ENCODE measurements at places on chromosomes 1 and 21.
A peak's percentile ranks its signal among the peaks of the same experiment; 100 is the strongest.

- no peak for DNase-seq
Measured at GRCh38 chr1:67097305-67097704, 37.5 kb downstream of the C1orf141 start.

GRCh38 chr1:230155021-230155420 is 88.0 kb downstream of the GALNT2 start:
- DNase-seq: no peak

GRCh38 chr1:91647061-91647460 is 146.4 kb downstream of the CDC7 start:
- no peak for DNase-seq

DNA sequence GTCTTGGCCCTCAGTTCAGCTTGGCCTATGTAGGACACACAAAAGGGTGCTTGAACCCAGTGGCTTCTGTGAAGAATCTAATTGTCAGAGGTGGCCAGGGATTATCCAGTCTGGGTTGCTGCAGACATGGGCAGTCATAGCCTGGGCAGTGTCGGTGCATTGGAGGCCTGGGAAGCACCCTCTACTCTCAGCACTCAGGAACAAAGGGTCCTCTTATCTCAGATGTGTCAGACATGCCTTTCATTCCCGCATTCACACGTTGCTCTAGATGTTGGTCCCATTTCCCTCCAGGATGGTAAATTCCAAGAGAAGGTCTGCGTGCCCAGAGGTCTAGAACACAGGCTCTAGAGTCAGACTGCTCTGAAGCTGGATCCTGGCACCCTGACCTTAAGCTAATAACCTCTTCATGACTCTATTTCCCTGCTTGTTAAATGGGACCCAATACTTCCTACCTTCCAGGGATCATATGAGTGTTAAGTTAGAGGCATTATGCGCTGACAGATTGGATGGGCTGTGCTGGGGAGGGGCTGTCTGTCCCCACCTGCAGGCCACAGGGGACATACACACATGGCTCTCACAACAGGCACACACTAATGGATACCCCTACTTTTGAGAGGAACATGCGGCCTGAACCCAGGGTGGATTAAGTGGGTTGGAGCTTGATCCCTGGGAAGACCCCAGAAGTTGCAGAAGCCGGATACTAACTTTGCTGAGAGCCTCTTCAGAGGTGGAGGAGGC is 16.5 kb upstream of the EDN2 start:
- no peak for DNase-seq

DNA sequence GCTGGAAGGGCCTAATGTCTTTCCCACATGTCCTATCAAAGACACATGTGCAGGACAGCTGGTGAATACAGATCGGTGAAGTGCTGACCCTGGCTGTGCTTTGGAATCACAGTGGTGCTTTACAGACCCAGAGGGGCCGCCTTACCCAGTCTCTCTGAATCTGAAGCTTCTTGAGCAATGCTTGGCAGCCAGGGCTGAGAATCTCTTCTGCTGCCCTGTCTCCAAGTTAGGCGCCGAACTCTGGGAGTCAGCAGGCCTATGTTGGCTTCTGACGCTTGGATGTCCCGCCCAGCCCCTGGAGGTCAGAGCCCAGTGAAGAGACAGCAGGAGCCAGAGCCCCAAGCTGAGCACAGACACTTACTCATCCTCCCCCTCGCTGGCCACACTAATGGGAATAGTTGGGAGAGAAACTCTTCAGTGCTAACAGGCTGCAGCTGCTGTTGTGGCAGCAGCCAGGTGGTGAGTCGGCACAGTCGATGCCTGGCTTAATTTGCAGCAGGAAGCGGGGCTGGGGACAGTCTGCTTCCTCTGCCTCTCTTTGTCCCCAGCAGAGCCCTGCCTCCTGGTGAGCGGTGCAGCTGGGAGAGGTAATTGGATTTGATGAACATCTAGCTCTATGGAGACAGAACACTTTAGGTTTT is 68.1 kb downstream of the URB2 start:
- peak; percentile 93 for DNase-seq

DNA sequence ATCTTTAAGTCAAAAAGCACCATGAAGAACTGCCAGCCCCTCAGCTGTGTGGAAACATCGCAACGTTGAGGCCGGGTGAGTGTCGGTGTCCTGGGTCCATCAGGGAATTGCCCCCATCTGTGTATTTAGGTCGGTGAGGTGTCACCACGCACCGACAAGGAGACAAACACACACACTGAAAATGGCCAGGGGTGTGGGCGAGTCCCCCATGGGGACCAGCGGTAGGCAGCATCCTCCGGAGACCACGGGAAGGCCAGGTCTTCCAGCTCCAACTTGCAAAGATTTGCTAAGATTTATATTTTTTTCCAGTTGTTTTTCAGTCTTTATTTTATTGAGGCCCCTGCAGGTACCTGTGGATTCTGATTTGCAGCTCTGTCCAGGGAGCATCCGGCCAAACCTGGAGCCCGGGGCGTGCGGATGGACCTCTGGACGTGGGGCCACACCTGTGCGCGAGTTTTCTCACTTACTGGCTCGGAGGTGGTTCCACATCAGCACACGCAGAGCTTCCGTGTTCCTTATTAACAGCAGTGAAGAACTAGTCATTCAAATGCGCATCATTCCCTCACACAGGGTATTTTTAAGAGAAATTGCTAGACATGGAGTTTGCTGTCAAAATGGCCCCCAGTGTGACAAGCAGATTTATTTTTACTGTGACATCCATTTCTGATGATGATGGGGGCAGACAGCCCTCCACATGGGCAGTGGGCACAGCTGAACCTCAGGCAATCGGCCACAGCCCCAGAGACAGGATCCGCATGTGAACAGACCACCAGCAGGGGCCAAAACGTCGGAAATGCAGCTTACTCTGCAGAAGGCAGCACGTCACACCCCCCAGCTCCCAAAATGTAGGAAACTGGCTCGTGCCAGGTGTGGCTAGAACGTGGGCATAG is 17.2 kb upstream of the SLC19A1 start:
- no peak for DNase-seq

DNA sequence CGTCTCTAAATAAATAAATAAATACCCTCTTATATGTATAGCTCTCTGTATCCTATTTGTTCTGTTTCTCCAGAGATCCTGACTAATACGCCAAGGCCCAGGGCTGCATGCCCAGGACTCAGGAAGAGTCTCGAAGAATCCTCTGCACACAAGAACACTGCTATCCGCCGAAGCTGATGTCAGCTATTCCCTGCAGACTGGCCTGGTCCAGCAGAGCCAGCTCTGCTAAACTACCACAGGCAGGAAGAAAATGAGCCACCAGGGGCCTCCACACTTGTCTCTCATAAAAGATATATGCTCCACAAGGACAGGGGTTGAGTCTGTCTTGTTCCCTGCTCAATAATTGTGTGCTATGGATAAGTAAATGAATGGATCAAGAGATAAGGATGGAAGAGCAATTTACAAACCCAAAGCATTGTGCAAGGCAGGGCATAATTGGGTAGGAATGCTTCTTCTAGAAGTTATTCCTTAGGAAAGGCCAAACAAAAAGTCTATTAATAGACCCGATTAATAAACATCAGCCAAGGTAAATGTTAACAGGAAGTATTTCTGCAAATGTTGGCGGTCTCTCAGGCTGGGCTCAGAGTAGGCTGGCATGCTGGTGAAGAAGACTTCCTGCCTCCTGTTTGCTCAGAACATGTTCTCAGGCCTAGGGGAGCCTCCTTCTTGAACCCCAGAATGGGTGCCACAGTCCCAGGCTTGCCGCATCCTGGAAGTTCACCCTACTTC is 26.3 kb upstream of the MAN1C1 start:
- DNase-seq: no peak

GRCh38 chr1:155379180-155379579 is 58.5 kb downstream of the RUSC1 start:
- DNase-seq: no peak

DNA sequence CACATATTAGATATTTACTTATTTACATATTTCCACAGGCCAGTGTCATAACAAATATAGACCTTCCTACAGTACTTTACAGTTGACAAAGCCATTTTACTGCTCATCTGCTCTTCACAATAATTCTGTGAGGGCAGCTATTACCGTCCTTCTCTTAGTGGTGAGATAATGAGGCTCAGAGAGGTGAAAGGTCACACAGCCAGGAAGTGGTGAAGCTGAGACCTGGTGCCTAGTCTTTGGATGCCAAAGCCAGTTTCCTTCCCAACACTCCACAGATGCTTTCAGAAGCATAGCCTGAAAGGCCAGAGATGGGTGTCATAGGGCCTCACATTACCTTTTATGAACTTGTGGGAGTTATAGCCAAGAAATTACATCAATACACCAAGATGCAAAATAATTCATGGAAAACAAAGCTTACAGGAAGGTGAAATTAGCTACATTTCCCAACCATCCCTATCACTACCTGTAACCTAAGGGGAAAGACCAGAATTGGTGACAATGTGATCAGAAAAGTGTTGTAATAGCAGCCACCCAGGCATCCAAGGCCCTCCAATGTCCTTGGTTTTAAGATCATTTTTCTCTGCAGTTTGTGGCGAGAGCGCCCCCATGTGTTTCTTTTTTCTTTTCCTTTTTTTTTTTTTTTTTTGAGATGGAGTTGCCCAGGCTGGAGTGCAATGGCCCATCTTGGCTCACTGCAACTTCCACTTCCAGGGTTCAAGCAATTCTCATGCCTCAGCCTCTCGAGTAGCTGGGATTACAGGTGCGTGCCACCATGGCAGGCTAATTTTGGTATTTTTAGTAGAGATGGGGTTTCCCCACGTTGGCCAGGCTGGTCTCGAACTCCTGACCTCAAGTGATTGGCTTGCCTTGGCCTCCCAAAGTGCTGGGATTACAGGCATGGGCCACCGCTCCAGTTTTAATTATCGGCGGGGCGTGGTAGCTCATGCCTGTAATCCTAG is 26.5 kb upstream of the RPL11 start:
- DNase-seq: peak; percentile 42

GRCh38 chr1:213383465-213383864 is 332.4 kb downstream of the RPS6KC1 start:
- no peak for DNase-seq

- no peak for DNase-seq
Measured at GRCh38 chr1:59043796-59044195, 253.1 kb upstream of the FGGY start.

GRCh38 chr21:38400195-38400919 is 97.9 kb downstream of the ERG start:
- no peak for DNase-seq

Measured in NCI-H2081 (cell line).